ENCODE measurements at places on chromosomes 7 and 10. TPM values are rescaled to one million over a fixed set of nuclear protein-coding genes. Genes with fewer than 3 reads are reported as not detected.

GPR146 gene
- 0.70 TPM for total RNA-seq

HKDC1 gene
- total RNA-seq, result 0.15 TPM

OR2A5 gene
- total RNA-seq, result not detected

CPEB3 gene
- 2.1 TPM for total RNA-seq

RHOBTB1 gene
- total RNA-seq, result 0.07 TPM

CALML5 gene
- not detected for total RNA-seq

TFEC gene
- total RNA-seq, result 0.39 TPM
